ENCODE measurements at places on chromosomes 4 and X.

DNA sequence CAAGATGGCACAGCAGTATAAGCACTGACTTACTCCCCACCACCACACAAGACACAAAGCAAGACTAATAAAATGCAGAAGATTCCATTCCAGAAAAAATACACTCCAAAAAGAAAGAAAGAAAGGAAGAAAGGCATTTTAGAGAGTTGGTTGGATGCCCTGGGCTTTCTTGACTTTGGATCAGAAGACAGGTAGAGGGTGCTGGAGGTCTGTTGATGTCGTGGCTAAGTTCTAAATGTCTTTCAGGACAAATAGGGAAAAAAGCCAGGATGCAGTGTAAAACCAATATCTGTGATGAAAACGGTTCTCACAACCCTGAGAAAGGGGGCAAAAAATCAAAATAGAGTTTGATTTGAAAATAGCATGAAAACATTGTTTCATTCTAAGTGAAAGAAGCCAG, 555.2 kb upstream of the PRKX start:
- DNase-seq, result no peak

- no peak for DNase-seq
These were observed 450.6 kb upstream of the RASGEF1B start for GRCh38 chr4:81922313-81922712.

GRCh38 chrX:153371256-153371655, 29.9 kb downstream of the PNMA6E start:
- no peak for DNase-seq

DNA sequence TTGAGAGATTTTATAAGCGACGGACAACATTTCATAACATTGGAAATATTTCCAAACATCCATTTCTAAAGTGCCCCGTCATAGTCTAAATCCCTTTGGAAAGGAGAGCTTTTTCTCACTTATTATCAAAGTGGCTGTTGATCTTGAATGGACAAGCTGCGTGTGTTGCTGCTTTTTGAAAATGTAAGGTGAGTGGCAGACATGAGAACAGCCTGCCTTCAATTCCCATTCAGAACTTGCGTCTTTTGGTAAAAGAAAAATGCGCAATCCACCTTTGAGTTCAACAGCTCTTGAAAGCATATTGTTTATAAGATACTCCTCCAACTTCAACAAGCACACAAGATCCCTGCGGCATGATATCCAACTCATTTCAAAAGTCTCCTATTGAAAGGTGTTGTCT, 138.2 kb upstream of the PSAPL1 start:
- no peak for DNase-seq

- no peak for DNase-seq
These were observed 95.2 kb downstream of the ATG4A start for GRCh38 chrX:108186811-108187210.

DNA sequence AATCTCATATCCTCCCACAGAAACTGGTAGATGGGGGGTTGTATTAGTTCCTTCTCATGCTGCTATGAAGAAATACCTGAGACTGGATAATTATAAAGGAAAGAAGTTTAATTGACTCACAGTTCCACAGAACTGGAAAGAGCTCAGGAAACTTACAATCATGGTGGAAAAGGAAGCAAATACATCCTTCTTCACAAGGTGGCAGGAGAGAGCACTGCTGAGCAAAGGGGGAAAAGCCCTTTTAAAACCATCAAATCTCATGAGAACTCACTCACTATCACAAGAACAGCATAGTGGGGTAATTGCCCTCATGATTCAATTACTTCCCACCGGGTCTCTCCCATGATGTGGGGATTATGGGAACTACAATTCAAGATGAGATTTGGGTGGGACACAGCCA, 250.5 kb upstream of the GPRIN3 start:
- DNase-seq, result no peak

- no peak for DNase-seq
These were observed 129.1 kb downstream of the ARHGAP10 start for GRCh38 chr4:147860960-147861359.

DNA sequence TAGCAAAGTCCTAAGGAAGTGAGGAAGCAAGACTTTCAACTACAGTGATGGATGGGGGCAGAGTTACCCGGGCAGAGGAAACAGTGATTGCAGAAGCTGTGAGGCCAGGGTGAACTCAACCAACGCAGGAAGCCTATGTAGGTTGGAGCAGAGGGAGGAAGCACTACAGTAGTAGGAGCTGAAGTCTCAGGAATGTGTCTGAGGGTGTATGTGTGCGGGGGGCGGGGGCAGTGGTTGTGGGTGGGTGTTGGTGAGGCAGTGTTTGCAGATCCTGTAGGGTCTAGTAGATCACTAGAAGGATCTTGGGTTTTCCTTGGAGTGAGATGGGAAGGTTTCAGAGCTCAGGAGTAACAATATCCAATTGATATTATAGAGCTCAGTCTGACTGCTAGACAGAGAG, 9.9 kb upstream of the MID1 start:
- DNase-seq, result no peak

DNA sequence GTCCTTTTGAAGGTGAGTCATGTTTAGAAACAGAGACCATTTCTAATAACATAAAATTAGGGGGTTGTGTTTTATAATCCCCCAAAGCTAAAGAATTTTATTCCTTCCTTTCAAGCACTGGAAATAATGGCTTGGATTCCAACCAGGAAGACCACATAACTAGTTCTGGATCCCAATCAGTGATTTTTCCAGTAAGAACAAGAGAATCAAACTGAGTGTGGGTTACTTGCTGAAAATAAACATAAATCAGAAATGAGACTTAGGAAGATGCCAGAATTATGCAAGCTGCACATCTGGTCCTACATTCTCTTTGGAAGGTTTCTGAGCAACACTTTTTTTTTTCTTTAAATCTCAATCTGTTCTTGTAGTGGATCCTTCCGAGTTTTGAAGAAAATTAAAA, 76.3 kb downstream of the SOWAHB start:
- DNase-seq, result no peak

DNA sequence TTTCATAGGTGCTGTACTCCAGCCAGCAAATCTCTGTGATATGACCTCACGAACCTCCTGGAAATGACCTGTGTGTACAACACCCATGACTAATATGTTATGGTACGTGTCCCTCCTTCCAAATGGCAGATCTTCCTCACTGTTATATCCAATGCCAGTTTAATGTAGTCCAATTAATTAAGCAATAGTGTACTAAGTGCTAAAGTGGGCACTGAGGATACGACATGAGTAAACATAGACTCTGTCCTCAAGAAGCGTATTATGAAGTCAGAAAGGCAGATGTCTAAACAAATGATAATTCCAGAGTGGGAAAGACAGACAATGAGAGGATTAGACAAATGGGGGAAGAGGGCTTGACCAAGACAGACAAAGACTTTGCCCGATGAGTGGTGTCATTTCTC, 33.9 kb downstream of the GPRIN3 start:
- DNase-seq, result no peak

GRCh38 chr4:82528868-82529267, 32.9 kb downstream of the TMEM150C start:
- no peak for DNase-seq

GRCh38 chr4:72169861-72170260, 138.1 kb downstream of the NPFFR2 start:
- no peak for DNase-seq

DNA sequence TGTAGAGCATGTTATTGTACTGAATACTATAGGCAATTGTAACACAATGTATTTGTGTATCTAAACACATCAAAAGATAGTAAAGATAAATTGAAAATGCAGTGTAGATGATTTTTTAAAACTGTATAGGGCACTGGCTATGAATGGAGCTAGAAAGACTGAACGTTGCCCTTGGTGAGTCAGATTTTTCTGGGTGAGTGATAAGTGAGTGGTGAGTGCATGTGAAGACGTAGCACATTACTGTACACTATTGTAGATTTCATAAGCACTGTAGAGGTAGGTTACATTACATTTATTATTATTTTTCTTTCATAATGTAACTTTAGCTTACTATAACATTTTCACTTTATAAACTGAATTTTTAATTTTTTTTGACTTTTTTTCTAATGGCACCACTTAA, 1491.6 kb downstream of the TECRL start:
- no peak for DNase-seq

DNA sequence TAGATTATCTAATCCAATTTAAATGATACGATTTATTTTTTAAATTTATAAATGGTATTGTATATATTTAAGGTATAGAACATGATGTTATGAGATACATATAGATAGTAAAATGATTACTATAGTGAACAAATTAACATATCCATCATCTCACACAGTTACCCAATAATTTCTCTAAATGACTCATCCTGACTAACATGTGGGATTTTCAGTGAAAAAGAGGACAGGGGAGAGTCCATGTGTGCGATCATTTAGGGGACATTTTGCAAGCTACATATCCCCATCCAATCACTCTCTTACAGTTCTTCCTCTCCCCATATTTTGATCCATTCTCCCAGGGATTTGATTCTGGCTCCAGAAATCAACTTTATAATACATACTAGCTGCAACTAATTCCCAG, 88.2 kb downstream of the ABCB7 start:
- no peak for DNase-seq

GRCh38 chrX:114800719-114801118, 216.7 kb downstream of the IL13RA2 start:
- DNase-seq, result no peak

DNA sequence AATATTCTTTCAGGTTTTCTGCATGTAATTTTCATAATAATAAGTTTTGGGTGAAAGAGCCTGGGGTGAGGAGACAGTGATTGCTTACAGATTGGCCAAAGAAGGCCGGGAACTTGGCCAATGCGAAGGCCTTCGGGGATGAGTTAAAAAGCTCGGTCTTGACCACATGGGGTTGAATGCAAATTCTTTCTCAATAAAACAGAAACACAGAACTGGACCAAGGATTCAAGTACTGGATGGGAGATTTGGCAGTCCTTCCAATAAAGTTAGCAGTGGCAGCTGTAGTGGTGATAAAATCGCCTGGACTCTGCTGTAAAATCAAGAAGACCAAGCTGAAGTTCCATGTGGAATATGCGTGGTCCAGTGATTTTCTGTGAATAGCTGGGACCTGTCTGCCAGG, 282.2 kb upstream of the KLF3 start:
- no peak for DNase-seq

DNA sequence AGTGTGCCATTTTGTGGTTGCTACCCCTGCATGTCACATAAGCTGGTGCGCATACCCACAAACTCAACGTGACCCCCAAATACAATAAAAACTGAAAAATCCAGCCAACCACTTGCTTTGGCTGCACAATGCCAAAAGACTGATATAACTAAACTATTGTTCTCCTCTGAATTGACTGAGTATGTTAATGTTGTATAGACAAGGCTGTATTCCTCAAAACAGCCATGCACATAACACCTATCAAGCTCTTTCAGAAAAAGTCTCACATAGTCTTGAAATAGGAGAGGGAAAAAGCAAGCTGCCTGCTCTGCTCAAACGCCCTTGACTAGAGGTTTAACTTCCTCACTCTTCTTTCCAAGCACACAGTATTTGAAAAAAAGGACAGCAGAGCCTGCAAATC, 126.4 kb upstream of the NOCT start:
- DNase-seq, result no peak

DNA sequence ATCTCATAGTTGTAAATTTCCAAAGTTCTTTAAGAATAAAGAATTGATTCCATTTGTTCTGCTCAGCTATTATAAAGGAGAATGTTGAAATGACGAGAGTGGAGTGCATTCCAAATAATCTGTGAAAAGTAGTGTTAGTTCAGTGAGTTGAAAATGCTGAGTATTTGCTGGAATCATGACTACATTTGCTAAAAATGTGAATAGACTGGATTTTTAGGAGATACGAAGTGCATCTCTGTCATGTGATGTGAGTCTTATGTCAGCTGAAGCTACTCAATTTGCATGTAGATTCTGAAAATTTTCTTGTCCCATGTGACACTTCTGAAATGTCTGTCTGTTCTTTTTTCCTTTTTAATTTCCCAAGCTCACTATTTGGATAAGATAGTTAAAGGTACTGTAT, 206.0 kb downstream of the DCTD start:
- DNase-seq, result no peak

DNA sequence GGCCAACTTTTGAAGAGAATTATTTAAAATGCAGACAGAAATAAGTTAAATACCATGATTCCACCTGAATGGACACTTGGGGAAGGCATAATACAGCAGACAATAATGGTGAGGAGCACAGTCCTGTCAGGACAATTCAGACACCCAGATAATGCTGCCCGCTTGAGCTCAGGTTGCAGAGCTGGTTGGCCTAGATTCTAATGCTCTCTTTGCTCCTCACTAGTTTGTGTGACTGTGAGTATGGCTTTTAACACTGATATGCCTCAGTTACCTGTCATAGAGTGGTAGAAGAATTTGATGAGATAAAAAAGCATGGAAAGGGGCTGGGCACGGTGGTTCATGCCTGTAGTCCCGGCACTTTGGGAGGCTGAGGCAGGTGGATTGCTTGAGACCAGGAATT, 62.1 kb downstream of the SH3KBP1 start:
- no peak for DNase-seq

DNA sequence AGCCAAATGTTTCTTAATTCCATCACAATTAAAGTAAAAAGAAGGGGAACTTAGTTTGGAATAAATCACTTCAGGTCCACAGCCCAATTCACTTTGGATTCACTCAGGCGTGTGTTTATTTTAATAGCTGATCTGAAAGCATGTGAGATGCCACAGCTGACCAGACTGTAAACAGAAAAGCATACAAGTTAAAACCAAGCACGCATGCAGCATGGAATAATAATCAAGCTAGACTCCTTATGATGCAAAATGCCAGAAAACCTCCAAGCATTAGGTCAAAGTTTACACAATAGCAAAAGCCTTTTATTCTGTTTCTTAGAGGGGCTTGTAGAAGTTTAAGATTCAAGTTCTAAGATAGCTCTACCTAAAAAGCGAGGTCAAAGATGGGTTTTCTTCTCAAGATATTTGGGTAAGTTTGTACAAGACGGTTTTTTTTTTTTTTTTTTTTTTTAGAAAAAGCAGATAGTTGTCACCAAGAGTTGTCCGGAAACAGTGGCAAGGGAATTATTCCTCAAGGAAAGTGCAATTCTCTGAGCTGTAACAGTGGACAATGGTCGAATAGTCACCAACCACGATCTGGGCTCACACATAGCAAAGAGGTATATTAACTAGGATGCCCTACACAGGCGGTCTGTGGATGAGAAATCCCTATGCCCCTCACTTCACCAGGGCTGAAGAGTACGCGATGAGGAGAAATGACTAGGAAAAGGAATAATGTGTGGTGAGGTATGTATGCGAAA, 763 bp upstream of the PRRG1 start:
- no peak for DNase-seq

- DNase-seq, result no peak
These were observed 35.5 kb downstream of the HTRA3 start for GRCh38 chr4:8304827-8305695.

DNA sequence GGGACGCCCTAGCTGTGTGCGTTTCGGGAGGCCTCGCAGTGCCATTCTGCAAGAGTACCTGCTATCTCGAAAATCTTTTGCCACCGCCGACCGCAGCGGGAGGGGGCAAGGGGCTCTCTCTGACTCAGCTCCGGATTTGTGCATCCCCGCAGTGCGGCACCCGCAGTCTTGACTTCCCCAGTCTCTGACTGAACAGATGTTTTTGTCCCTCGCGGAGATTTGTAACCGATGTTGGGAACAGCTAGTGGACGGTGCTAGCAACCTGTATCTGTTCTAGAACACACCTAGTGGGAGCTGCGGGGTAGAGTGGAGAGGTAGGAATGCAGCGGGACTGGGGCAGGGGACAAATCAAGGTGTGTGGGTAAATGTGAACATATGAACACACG, 17.2 kb downstream of the NKX6-1 start:
- DNase-seq, result no peak
